ENCODE measurements at places on chromosomes 3 and 15.

- no peak for DNase-seq
Observed at GRCh38 chr3:120435621-120436020, 15.2 kb downstream of the FSTL1 start.

DNA sequence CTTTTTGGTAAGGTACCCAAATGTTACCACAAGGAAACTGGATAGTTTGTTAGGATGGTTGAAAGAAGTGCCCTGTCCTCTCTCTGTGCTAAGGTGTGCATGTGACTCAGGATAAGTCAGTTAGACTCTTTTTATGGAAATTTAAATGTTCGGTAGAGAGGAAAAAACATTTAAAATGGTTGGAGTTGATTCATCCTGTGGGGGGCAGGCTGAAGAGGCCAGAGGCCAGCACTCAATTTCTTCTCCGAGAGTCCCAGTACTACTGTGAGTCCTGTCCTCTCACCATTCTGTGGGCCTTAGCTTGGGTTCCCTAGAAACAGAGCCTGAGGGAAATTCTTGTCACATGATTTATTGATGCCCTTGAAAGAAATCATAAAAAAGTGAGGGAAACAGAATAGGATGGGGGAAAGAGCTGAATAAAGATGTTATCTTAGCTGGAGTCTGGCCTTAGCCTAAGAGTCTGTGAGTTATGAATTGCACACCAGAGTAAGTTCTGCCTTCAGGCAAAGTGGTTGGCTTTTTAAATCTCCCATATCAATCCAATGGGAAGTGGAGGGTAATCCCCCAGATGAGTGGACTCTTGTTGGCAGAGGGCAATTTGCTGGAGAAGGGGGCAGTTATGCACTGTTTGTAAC is 106.5 kb upstream of the GALNT15 start:
- peak; percentile 84 for DNase-seq

- DNase-seq: no peak
Observed at GRCh38 chr3:188664795-188665194, 507.0 kb upstream of the TPRG1 start.

- peak; percentile 30 for DNase-seq
Observed at GRCh38 chr15:40992241-40992741, 39.0 kb downstream of the CHAC1 start.

GRCh38 chr3:45596290-45596791 is 1.8 kb downstream of the LIMD1 start:
- no peak for DNase-seq

GRCh38 chr3:171187706-171188290 is 161.3 kb upstream of the SLC2A2 start:
- DNase-seq: no peak

DNA sequence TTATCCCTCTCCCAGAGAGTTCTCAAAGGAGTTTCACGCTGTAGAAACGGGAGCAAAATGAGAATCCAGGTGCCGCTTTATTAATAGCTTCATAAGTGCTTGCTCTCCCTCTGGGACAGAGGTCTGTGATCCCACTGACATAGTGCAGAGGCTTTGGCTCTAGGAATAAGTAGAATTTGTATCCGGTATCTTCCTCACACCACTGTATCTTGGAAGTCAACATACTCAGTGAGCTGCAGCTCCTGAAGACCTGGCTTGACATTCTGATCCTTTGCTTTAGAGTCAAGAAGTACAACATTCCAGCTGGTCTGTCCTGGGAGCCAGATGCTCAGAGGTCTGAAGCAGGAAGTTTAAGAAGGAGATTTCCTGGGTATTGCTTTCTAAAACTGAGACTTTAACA is 323.0 kb downstream of the LPP start:
- no peak for DNase-seq

Data from GM04503 (cell line).